ENCODE measurements at places on chromosomes 1 and 21. TPM values are rescaled to one million over a fixed set of nuclear protein-coding genes. Genes with fewer than 3 reads are reported as not detected.

EFNA4 gene
- polyA plus RNA-seq: 5.1 TPM

LRRN2 gene
- 48.6 TPM for polyA plus RNA-seq

CLEC20A gene
- polyA plus RNA-seq: not detected

NPPB gene
- polyA plus RNA-seq: 3.1 TPM

TMEM50B gene
- polyA plus RNA-seq: 80.9 TPM

RAB42 gene
- polyA plus RNA-seq: 4.6 TPM

OR2L2 gene
- 0.27 TPM for polyA plus RNA-seq

ARTN gene
- polyA plus RNA-seq: 3.2 TPM

KRTAP19-1 gene
- polyA plus RNA-seq: not detected

ADGRL4 gene
- polyA plus RNA-seq: 11.1 TPM

FMN2 gene
- polyA plus RNA-seq: 55.3 TPM

PRAMEF25 gene
- polyA plus RNA-seq: not detected

AGRN gene
- polyA plus RNA-seq: 280 TPM

PLEKHM2 gene
- polyA plus RNA-seq: 66.8 TPM

IGSF9 gene
- polyA plus RNA-seq: 4.0 TPM

ACBD6 gene
- 68.0 TPM for polyA plus RNA-seq

Measured in spinal cord (tissue), 10 donors.